Chondrocyte (in vitro differentiated cells): ENCODE measurements at places on chromosomes 6 and 20. TPM values are rescaled to one million over a fixed set of nuclear protein-coding genes. Genes with fewer than 3 reads are reported as not detected.

DNA sequence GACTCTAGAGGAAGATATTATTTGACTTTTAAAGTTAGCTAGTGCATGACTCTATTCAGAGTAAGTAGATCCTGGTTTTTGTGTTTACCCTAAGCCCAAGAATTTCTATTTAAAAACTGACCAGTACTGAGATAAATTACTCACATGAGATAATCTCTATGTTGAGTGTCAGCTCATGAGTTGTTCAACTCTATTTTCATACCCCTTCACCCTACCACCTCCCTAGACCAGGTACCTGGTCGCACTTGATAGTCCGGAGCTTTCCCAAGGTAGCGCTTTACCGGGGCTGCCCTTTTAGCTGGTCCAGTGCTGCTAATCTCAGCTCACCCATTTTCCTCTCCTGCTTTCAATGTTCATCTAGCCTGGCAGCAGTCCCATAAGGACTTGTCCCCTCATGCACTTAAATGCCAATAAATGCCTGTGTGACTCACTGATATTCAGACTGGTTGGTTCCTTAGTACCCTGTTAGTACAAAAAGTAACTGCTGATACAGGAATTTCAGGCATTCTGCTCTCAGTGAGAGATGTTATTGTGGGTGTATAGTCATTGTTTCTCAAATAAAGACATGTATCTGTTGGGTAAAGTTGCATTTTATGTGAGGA, 503.9 kb downstream of the ADGRB3 start:
- peaks cover 2% of the 10 kb centered on the region for H3K27me3 ChIP-seq
- H3K4me1 ChIP-seq, result peaks cover 14% of the 10 kb centered on the region
- H3K4me3 ChIP-seq, result no peak overlapping the region

GRCh38 chr6:6697620-6698019, 109.1 kb downstream of the LY86 start:
- H3K4me3 ChIP-seq, result no peak overlapping the region
- no peaks in the 10 kb centered on the region for H3K27me3 ChIP-seq
- no peaks in the 10 kb centered on the region for H3K36me3 ChIP-seq
- DNase-seq, result no peak

Gene PROKR2
- total RNA-seq, result not detected in 3 replicates

DNA sequence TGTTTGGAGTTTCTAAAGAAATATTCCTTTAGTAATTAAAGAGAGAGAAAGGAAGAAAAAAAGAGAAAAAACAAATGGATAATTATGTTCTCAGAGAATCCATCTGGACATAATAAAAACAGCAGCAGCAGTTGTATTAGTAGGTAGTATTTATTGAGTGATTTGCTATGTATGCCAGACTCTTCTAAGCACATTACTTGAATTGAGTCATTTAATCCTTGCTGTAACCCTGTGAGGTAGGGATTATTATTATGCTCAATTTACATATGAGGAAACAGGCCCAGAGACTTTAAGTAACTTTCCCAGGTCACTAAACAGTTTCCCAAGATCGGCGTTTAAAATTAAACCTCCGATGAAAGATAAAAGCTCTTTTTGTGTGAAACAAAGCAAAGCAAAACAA, 238.8 kb downstream of the TSHZ2 start:
- H3K4me3 ChIP-seq, result no peak overlapping the region
- peaks cover 9% of the 10 kb centered on the region for H3K27me3 ChIP-seq
- H3K4me1 ChIP-seq, result no peaks in the 10 kb centered on the region
- H3K27ac ChIP-seq, result no peak overlapping the region
- no peaks in the 10 kb centered on the region for H3K36me3 ChIP-seq
- DNase-seq, result no peak

DNA sequence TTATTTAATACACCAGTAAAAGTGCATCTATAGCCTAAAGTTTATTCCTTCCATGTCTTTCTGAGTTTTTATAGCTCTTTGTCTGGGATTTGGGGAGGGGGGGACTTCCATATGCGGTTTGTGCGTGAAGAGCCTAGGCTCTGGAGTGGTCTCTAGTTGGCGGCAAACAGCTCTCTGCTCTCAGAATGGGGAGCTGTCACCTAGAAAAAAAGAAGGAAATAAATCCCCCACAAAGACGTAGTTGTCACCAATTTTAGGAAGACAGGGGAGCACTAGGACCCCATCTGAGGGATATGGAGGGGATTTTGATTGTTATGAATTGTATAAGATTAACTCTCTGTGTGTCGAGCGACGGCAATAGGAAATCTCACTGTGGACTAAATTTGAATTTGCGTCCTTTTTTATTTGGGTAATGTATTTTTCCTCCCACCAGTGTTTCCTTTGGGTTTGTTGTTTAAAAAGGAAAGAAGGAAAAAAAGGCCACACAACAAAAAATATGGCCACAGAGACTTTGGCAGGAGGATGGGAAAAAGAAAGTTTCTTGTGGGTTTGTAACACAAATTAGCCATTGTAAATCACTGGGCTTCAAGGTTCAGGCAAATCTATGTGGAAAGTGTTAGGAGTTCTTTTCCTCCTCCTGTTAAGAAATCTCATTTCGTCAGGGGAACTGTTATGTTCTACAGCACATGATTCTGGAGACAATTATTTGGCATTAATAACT, 7.4 kb downstream of the POU3F2 start:
- no peak overlapping the region for H3K4me3 ChIP-seq
- no peak overlapping the region for H3K27ac ChIP-seq
- no peaks in the 10 kb centered on the region for H3K36me3 ChIP-seq
- H3K27me3 ChIP-seq, result peaks cover 80% of the 10 kb centered on the region

Gene COL12A1
- total RNA-seq, result 1,995 to 2,753 TPM (median 2,073 TPM) in 3 replicates

Gene RSPO3
- 0.21 to 18.1 TPM (median 0.22 TPM) in 3 replicates for total RNA-seq

DNA sequence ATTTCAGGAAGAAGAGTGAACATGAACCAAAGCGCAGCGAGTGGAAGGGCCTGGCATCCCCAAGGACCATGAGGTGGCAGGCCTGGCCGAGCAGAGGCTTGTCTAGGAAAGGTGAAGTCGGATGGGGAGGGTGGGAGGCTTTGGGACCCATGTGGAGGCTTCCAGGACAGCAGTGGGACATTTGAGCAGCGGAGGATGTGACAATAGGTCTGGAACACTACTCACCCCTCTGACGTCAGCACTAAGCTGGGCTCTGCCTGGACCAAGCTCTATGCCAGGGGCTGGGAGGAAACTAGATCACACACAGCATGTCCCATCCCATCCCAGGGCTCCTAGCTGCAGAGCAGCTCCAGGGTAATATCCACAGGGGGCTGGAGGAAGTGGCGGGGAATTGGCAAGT, 175.3 kb upstream of the RIN2 start:
- no peaks in the 10 kb centered on the region for H3K36me3 ChIP-seq
- no peak for DNase-seq
- peaks cover 29% of the 10 kb centered on the region for H3K27me3 ChIP-seq
- no peaks in the 10 kb centered on the region for H3K4me1 ChIP-seq
- no peak overlapping the region for H3K4me3 ChIP-seq

GRCh38 chr20:52019313-52019712, 172.3 kb downstream of the ZFP64 start:
- H3K36me3 ChIP-seq, result no peaks in the 10 kb centered on the region
- DNase-seq, result no peak
- H3K27ac ChIP-seq, result no peak overlapping the region
- H3K4me1 ChIP-seq, result no peaks in the 10 kb centered on the region
- no peaks in the 10 kb centered on the region for H3K27me3 ChIP-seq

DNA sequence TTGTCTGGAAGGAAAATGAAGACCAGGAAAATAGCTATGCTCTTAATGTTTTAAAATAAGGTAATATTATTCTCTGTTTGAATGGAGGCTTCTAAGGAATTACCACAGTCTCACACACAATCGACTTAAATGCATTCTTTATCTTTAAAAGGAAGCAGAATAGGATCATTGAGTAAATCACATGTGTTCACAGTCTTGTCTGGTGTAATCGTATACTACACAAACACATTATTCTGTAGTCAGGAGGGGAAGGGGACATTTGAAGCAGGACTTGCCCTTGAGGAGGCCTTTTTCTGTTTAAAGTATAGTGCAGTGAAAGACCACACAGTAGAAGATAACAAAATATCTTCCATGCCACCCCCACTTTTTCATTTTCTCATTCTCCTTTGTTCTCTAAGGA, 20.6 kb upstream of the REV3L start:
- H3K4me3 ChIP-seq, result no peak overlapping the region
- peaks cover 7% of the 10 kb centered on the region for H3K36me3 ChIP-seq
- H3K4me1 ChIP-seq, result peaks cover 37% of the 10 kb centered on the region
- H3K27ac ChIP-seq, result peak overlapping the region; percentile 88
- no peak for DNase-seq
- no peaks in the 10 kb centered on the region for H3K27me3 ChIP-seq

GRCh38 chr6:125832391-125833117, 41.8 kb downstream of the NCOA7 start:
- DNase-seq, result no peak
- peaks cover 2% of the 10 kb centered on the region for H3K36me3 ChIP-seq
- H3K4me1 ChIP-seq, result peaks cover 29% of the 10 kb centered on the region
- no peak overlapping the region for H3K4me3 ChIP-seq
- H3K27me3 ChIP-seq, result no peaks in the 10 kb centered on the region

DNA sequence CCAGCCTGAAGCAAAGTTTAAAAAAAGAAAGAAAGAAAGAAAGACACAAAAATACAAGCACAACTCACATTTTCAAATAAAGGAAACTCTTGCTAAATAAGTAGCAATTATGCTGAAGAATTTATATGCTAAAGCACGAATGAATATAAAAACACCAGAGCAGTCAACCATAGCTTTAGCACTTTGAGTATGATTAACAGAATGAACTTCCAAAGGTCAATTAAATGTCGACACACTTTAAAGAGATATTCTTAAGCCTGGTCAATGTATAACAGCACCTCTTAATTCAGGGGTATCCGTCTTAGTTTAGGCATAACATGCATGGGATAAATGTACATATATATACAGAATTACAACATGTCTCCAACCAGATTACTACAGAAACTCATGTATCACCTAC, 125.9 kb downstream of the OGFRL1 start:
- no peaks in the 10 kb centered on the region for H3K27me3 ChIP-seq
- H3K27ac ChIP-seq, result no peak overlapping the region
- peaks cover 12% of the 10 kb centered on the region for H3K36me3 ChIP-seq
- no peak for DNase-seq
- peaks cover 42% of the 10 kb centered on the region for H3K4me1 ChIP-seq

- H3K4me3 ChIP-seq, result no peak overlapping the region
- no peak for DNase-seq
- H3K27me3 ChIP-seq, result peaks cover 2% of the 10 kb centered on the region
- no peaks in the 10 kb centered on the region for H3K36me3 ChIP-seq
- no peaks in the 10 kb centered on the region for H3K4me1 ChIP-seq
Measured at GRCh38 chr20:15949391-15949790, 623.9 kb downstream of the KIF16B start.

- H3K27ac ChIP-seq, result no peak overlapping the region
- H3K36me3 ChIP-seq, result no peaks in the 10 kb centered on the region
- no peak overlapping the region for H3K4me3 ChIP-seq
- H3K4me1 ChIP-seq, result peaks cover 6% of the 10 kb centered on the region
- H3K27me3 ChIP-seq, result no peaks in the 10 kb centered on the region
Measured at GRCh38 chr6:36247693-36248092, 22.2 kb upstream of the PNPLA1 start.

- DNase-seq, result no peak
- no peak overlapping the region for H3K4me3 ChIP-seq
- no peak overlapping the region for H3K27ac ChIP-seq
- H3K27me3 ChIP-seq, result peaks cover 10% of the 10 kb centered on the region
Measured at GRCh38 chr6:72413884-72414283, 208.0 kb upstream of the KCNQ5 start.

GRCh38 chr20:914727-915498, 1.2 kb downstream of the ANGPT4 start:
- peaks cover 19% of the 10 kb centered on the region for H3K27me3 ChIP-seq
- H3K36me3 ChIP-seq, result no peaks in the 10 kb centered on the region
- peaks cover 30% of the 10 kb centered on the region for H3K4me1 ChIP-seq
- H3K4me3 ChIP-seq, result no peak overlapping the region

- no peak for DNase-seq
- H3K27ac ChIP-seq, result no peak overlapping the region
- H3K4me3 ChIP-seq, result no peak overlapping the region
- H3K36me3 ChIP-seq, result no peaks in the 10 kb centered on the region
- H3K27me3 ChIP-seq, result peaks cover 10% of the 10 kb centered on the region
Measured at GRCh38 chr20:13913131-13913530, 77.3 kb downstream of the SEL1L2 start.

DNA sequence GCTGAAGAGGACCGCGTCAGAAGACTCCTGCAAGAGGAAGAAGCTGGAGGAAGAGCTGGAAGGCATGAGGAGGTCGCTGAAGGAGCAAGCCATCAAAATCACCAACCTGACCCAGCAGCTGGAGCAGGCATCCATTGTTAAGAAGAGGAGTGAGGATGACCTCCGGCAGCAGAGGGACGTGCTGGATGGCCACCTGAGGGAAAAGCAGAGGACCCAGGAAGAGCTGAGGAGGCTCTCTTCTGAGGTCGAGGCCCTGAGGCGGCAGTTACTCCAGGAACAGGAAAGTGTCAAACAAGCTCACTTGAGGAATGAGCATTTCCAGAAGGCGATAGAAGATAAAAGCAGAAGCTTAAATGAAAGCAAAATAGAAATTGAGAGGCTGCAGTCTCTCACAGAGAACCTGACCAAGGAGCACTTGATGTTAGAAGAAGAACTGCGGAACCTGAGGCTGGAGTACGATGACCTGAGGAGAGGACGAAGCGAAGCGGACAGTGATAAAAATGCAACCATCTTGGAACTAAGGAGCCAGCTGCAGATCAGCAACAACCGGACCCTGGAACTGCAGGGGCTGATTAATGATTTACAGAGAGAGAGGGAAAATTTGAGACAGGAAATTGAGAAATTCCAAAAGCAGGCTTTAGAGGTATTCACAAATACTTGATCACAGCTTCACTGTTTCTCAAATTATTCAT, 8.9 kb upstream of the SNRNP48 start:
- peaks cover 56% of the 10 kb centered on the region for H3K36me3 ChIP-seq
- no peak overlapping the region for H3K4me3 ChIP-seq
- no peak for DNase-seq

DNA sequence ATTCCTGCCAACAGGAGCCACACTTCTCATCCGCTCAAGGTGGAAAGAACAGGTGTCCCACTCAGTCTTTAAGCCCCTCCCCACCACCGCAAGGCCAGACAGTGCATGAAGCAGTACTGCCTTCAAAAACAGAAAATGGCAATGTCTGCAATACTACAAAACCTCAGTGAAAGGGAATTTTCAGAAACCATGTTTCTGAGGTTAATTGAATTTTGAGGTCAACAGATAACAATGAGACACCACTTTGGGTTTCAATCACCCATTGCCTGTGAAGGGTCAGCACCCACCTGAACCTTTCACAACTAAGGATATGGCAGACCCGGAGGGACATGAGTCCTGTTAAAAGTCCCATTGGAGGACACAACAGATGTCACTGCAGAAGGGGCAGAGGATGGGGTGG, 13.0 kb downstream of the ZC3H12D start:
- peaks cover 4% of the 10 kb centered on the region for H3K27me3 ChIP-seq
- no peaks in the 10 kb centered on the region for H3K4me1 ChIP-seq
- no peaks in the 10 kb centered on the region for H3K36me3 ChIP-seq
- no peak for DNase-seq
- no peak overlapping the region for H3K27ac ChIP-seq
- no peak overlapping the region for H3K4me3 ChIP-seq

Gene RGS17
- 1.5 to 2.2 TPM (median 1.8 TPM) in 3 replicates for total RNA-seq

- H3K36me3 ChIP-seq, result peaks cover 40% of the 10 kb centered on the region
- H3K27me3 ChIP-seq, result no peaks in the 10 kb centered on the region
- H3K4me1 ChIP-seq, result no peaks in the 10 kb centered on the region
- no peak overlapping the region for H3K27ac ChIP-seq
- H3K4me3 ChIP-seq, result no peak overlapping the region
Measured at GRCh38 chr20:25273046-25273445, 25.2 kb downstream of the PYGB start.

GRCh38 chr20:55656231-55656775, 349.0 kb downstream of the CBLN4 start:
- H3K27ac ChIP-seq, result no peak overlapping the region
- H3K4me3 ChIP-seq, result no peak overlapping the region
- no peak for DNase-seq
- H3K36me3 ChIP-seq, result no peaks in the 10 kb centered on the region
- no peaks in the 10 kb centered on the region for H3K27me3 ChIP-seq
